ENCODE measurements at places on chromosomes 3 and 15. TPM values are rescaled to one million over a fixed set of nuclear protein-coding genes. Genes with fewer than 3 reads are reported as not detected.

PAQR5 gene
- total RNA-seq = 2.0 TPM

XCR1 gene
- total RNA-seq = not detected

OR4M2 gene
- not detected for total RNA-seq

GP5 gene
- 0.05 TPM for total RNA-seq
